ENCODE measurements at places on chromosomes 1 and 21. TPM values are rescaled to one million over a fixed set of nuclear protein-coding genes. Genes with fewer than 3 reads are reported as not detected.

The EFNA4 gene
- 7.9 TPM for total RNA-seq

The CCDC185 gene
- total RNA-seq = not detected

The LAMC2 gene
- 21.0 TPM for total RNA-seq

The EVA1C gene
- total RNA-seq = 39.8 TPM

The CNN3 gene
- 59.2 TPM for total RNA-seq

Data from A549 treated with RU486 at 1 μM for 4 hours (cell line).